ENCODE measurements at places on chromosomes 11 and 22.

DNA sequence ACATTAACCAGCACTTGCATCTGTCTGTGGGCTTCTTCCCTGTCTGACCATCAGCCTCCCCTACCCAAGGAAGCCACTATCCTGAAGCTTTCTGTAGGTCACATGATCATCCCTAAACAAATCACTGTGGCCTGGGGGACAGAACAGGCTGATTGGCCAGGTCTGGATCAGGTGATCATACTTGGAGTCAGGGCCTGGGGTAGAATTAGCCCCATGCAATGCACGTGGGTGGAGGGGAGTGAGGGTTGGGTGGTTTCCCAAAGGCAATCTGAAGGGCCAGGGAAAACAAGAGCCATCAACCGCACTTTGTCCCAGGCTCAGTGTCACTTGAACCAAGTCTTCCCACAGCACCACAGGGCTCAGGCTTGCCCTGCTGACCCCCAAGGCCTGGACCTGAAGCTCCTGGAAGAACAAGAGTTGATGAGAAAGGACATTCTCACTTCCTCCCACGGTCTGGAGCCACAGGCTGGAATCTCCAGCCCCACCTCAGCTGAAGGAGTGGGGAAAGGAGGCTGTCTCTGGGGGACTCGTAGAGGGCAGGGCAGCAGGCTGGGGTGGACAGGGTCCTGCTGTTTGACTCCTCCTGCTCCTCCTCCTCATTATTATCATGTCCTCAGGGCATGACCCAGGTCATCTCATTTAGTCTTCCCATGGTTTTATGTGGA lies 31.5 kb upstream of the TSPAN18 start:
- no peak for DNase-seq

GRCh38 chr11:22657101-22657694 lies 9.2 kb upstream of the GAS2 start:
- no peak for DNase-seq

GRCh38 chr11:2999464-2999998 lies 7.4 kb upstream of the NAP1L4 start:
- no peak for DNase-seq

DNA sequence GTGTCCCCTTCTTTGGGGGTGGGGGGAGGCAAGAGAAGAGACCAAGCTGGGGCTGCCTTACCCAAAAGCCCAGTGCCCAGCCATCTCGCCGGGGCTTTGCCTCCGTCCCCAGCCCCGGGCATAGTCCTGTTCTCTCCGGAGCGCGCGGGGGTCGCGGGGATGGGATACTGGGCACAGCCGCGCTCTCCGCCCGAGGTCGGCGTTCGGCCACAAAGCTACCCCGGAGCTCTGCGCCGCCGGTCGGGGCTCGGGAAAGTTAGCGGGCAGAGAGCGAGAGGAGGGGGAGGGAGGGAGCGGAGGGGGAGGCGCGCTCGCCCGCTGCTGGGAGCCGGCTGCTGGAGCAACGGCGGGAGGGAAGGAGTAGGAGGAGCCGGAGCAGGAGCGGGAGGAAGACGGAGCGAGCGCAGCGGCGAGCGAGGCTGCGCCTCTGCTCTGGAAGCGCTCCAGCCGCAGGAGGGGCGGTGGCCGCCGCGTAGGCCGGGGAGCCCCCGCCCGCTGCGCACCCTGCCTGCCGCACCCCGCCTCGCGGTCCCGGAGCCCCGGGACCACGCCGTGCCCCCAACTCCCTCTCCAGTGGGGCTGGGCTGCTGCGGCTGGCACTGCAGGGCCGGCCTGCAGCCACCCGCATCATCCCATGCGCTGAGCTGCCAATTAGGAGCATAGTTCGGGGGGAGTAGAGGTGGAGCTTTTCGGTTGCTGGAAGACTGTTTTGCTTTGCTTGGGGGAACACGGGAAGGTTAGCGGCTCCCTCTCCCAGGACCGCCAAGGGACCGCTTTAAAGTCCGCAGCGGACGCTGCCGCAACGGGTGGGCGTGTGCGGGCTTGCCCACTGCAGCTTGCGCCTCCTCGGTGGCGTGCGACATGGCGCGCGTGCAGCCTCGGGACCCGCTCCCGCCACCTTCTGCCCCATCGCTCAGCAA lies at the start of gene SCN4B:
SCN4B (minus strand) TSS at position 272 of the 920 bp plus-strand sequence; CDS start at position 122, 150 bp downstream.
- DNase-seq, result no peak

GRCh38 chr11:77051511-77051910 lies 15.3 kb upstream of the CAPN5 start:
- DNase-seq, result no peak

- no peak for DNase-seq
Measured at GRCh38 chr22:24827296-24827695, 21.3 kb downstream of the SGSM1 start.

Data from stimulated activated CD8-positive, alpha-beta memory T cell treated with anti-CD3 and anti-CD28 coated beads, Interleukin-7, amount 100 ng/mL, for 1 hour (primary cell).